H7 (cell line): ENCODE measurements at places on chromosomes 3 and 15. TPM values are rescaled to one million over a fixed set of nuclear protein-coding genes. Genes with fewer than 3 reads are reported as not detected.

Gene HTR3E
- total RNA-seq = not detected in 2 replicates

Gene MYO5A
- 9.7 and 13.4 TPM in 2 replicates for total RNA-seq

Gene LYZL4
- not detected in 2 replicates for total RNA-seq

Gene PLSCR4
- 3.3 and 4.8 TPM in 2 replicates for total RNA-seq

Gene IL17RE
- 1.5 and 1.9 TPM in 2 replicates for total RNA-seq

Gene IQSEC1
- 13.5 and 22.5 TPM in 2 replicates for total RNA-seq

Gene GPR156
- total RNA-seq = 0.55 and 1.2 TPM in 2 replicates

Gene IL20RB
- 3.2 and 4.6 TPM in 2 replicates for total RNA-seq

Gene B2M
- 194 and 254 TPM in 2 replicates for total RNA-seq

- DNase-seq = peak; percentile 92
These were observed at the start of gene PRRT3 for GRCh38 chr3:9951962-9952805. Gene PRRT3, minus strand, starts transcription at chr3:9952408. Its CDS starts 2,293 bp downstream, at chr3:9950115.

GRCh38 chr3:174397848-174398247 is 461.3 kb upstream of the NAALADL2 start:
- no peak for DNase-seq

DNA sequence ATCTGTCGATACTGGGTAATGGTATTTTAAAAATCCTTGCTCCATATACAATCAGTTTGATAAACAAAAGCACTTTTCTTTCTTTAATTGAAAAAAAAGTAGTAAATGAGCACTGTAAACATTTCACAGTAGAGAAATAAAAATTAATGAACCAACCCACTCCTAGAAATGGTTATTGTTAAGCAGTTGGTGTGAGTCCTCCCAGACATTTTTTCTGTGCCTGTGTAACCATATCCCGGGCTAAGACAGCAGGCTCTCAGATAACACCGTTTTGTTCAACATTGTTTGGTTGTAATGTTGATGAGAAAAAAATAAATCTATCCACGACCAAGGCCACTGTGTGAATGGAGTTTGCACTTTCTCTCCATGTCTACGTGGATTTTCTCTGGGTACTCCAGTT is 42.6 kb downstream of the PXK start:
- no peak for DNase-seq

DNA sequence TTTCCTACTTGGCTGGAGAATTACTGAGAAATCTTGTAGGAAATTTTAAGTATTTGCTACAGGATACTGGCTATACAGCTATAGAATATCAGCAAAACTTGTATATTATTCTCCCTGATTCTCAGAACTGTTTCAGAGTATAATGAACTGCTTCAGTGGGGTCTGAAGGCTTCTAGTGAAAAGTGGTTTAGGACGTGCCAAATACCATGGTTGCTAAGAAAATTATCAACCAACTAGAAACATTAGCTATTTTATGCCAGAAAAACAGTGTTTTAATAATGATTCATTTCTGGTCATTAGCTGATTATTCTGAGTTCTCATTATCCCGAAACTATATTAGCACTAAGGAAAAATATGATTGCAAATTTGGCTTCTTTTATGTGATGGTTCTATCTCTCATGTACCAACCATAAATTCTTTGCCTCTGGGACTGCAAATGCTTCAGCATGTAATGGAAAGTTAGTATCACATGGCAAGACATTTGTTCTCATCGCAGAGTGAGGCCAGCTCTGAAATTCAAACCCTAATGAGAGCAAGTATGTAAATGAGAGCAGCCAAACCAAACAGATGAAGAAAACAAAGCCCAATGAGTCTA is 11.0 kb upstream of the TSC22D2 start:
- no peak for DNase-seq

DNA sequence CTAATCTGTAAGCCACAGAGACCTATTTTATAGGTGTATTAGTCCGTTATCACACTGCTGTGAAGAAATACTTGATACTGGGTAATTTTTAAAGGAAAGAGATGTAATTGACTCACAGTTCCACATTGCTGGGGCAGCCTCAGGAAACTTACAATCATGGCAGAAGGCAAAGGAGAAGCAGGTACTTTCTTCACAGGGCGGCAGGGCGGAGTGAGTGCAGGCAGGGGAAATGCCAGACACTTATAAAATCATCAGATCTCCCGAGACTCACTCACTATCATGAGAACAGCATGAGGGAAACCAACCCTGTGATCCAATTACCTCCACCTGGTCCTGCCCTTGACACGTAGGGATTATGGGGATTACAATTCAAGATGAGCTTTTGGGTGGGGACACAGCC is 108.7 kb downstream of the GALK2 start:
- no peak for DNase-seq

GRCh38 chr3:177885063-177885462 is 651.2 kb upstream of the KCNMB2 start:
- DNase-seq = no peak

GRCh38 chr15:43763819-43764446 is 12.8 kb downstream of the ELL3 start:
- DNase-seq = no peak

DNA sequence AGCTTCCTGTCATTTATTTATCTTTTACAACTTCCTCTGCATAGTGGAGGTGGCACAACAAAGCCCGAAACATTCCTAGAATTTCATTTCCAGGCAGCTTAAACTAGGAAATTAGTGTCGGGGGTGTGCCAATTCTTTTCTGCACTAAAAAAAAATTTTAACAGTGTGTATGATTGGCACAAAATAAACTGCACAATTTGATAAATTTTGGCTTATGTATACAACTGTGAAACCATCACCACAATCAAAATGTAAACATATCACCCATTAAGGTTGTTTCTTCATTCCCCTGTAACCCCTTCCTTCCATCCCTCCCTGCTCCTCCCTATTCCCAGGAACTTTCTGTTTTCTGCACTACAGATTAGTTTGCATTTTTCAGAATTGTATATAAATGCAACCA is 54.7 kb downstream of the RPL39L start:
- DNase-seq = no peak

- DNase-seq = no peak
These were observed 733.0 kb upstream of the DPPA4 start for GRCh38 chr3:110070161-110070916.

DNA sequence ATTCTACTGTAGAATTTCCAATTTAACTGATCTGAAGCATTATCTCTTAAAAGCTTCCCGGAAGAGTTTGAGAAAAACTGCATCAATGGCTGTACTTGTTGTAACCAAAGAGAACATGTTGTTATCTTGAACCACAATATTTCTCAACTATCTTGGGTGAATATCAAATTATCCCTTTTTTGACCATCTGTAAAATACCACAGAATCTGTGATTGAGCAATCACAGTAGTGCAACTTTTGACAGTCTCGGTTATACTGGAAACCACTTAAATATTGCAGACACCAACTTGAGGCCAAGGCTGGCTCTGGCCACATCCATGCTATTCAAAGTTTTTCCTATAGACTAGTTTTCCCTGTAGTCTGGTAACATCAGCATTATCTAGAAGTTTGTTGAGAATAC is 842.8 kb upstream of the EPHA6 start:
- DNase-seq = no peak
